IMR-90 (cell line): ENCODE measurements at places on chromosomes 6 and 20.

DNA sequence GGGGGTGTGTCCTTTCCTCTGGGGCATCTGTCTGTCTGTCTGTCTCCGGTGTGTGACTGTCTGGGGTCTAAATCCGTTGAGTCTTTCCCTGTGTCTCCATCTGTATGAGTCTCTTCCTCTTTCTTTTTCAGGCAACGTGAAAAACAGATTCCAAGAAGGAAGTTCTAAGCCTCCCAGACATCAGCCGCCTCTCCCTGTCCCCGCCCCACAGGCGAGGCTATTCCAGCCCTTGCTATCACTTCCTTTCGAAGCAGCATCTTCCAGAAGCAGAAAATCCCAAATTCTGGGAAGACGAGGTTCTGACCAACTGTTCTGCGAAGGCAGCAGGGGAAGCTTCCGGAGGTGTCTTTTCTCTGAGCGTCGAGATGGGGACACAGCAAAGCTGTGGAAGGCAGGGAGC, 34.0 kb downstream of the PMEPA1 start:
- H3K4me3 ChIP-seq: no peak overlapping the region
- no peaks in the 10 kb centered on the region for H3K27me3 ChIP-seq
- H3K4me1 ChIP-seq: peaks cover 1% of the 10 kb centered on the region; the same call in 1 of the 2 replicates
- no peak for DNase-seq
- no peaks in the 10 kb centered on the region for H3K36me3 ChIP-seq

- no peak overlapping the region for H3K27ac ChIP-seq
- no peaks in the 10 kb centered on the region for H3K27me3 ChIP-seq
- peaks cover 5% of the 10 kb centered on the region; the same call in 1 of the 2 replicates for H3K4me1 ChIP-seq
- H3K4me3 ChIP-seq: no peak overlapping the region
- no peaks in the 10 kb centered on the region for H3K36me3 ChIP-seq
Observed at GRCh38 chr6:134233180-134233955, 84.5 kb downstream of the SGK1 start.

DNA sequence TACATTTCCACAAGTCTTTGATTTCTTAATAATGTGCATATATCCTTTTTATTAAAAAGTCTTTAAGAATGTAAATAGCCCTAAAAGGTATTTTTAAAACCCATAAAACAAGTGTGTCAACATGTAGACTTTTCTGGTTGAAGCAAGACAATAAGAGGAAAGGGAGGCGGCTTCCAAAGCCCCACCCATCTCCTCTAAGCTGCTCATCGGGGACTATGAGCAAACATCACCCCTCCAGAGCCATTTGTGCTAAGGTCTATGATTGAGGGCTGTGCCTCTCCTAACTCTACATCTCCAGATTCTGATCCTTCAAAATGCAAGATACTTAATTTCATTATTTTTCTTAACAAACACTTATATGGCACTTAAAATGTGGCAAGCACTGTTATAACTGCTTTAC, 2.5 kb upstream of the NAA20 start:
- H3K27ac ChIP-seq: no peak overlapping the region
- H3K27me3 ChIP-seq: no peaks in the 10 kb centered on the region
- peaks cover 17% of the 10 kb centered on the region for H3K4me1 ChIP-seq
- H3K4me3 ChIP-seq: no peak overlapping the region
- peaks cover 3% of the 10 kb centered on the region; the same call in 1 of the 2 replicates for H3K36me3 ChIP-seq

GRCh38 chr20:41748756-41749582, 130.8 kb upstream of the CHD6 start:
- H3K27ac ChIP-seq: no peak overlapping the region
- no peaks in the 10 kb centered on the region for H3K4me1 ChIP-seq
- DNase-seq: no peak
- no peaks in the 10 kb centered on the region for H3K36me3 ChIP-seq

GRCh38 chr20:57609842-57610167, 10.4 kb downstream of the ZBP1 start:
- H3K27ac ChIP-seq: no peak overlapping the region
- H3K36me3 ChIP-seq: no peaks in the 10 kb centered on the region
- H3K4me1 ChIP-seq: no peaks in the 10 kb centered on the region
- no peak overlapping the region for H3K4me3 ChIP-seq

- no peak overlapping the region for H3K4me3 ChIP-seq
- no peaks in the 10 kb centered on the region for H3K4me1 ChIP-seq
- no peak for DNase-seq
- H3K27ac ChIP-seq: no peak overlapping the region
- H3K36me3 ChIP-seq: no peaks in the 10 kb centered on the region
Observed at GRCh38 chr6:153392156-153392555, 261.1 kb upstream of the RGS17 start.

- H3K27ac ChIP-seq: no peak overlapping the region
- no peaks in the 10 kb centered on the region for H3K36me3 ChIP-seq
- peaks cover 8% of the 10 kb centered on the region; the same call in 1 of the 2 replicates for H3K4me1 ChIP-seq
- no peak overlapping the region for H3K4me3 ChIP-seq
- H3K27me3 ChIP-seq: no peaks in the 10 kb centered on the region
Observed at GRCh38 chr6:1029141-1029540, 282.8 kb upstream of the FOXQ1 start.

DNA sequence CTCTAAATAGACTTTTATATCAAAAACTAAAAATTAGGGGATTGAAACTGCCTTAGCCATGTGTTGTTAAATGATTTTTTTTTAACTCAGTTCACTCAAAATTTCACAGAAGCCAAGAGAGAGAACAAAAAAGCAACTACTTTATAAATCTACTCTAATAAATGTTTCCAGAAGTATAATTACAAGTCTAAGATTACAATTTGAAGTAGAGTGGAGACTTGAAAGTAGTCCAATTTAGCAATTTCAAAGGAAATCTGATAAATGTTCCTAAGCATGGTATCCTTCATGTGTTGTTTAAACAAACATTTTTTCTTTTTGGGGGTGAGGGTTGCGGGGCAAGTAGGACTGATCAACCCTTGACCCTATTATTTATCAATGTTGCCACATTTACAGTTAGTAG, 72.6 kb downstream of the PHIP start:
- no peaks in the 10 kb centered on the region for H3K4me1 ChIP-seq
- H3K4me3 ChIP-seq: no peak overlapping the region
- H3K27me3 ChIP-seq: no peaks in the 10 kb centered on the region
- H3K36me3 ChIP-seq: peaks cover 5% of the 10 kb centered on the region; the same call in 1 of the 2 replicates
- no peak for DNase-seq

DNA sequence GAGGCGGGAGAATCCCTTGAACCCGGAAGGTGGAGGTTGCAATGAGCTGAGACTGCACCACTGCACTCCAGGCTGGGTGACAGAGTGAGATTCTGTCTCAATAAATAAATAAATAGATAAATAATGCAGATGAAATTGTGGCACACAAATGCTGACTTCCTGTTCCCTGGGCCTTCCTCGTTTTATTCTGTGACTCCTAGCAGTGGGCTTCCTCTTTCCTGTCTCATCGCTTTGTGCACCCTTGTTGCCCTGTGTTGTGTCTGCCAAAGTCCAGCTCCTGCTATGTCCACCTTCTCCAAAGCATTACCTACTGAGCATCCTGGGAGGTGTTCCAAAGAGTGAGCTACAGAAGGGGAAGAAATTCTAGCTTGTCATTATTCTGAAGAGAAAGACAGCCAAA, 100.2 kb upstream of the TIAM2 start:
- H3K4me1 ChIP-seq: peaks cover 9% of the 10 kb centered on the region
- DNase-seq: no peak
- H3K4me3 ChIP-seq: no peak overlapping the region
- no peak overlapping the region for H3K27ac ChIP-seq
- no peaks in the 10 kb centered on the region for H3K27me3 ChIP-seq

DNA sequence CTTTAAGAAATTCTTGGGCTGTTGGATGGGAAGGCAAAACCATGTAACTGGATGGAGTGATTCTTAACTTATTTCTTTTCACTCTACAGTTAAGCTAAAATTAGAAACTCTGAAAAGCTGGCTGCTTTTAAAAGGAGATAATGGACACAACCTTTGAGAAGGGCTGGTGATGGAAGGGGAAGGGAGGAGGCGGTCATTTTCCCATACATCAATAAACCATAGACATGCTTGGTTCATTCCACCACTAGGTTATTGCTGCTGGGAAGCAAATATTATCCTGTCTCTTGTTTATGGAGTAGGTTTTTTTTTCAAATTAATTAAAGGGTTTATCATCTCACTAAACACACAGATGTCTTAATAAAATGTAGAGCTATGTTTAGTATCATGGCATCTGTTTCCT, 76.2 kb downstream of the PLCB1 start:
- peaks cover 6% of the 10 kb centered on the region for H3K4me1 ChIP-seq
- H3K4me3 ChIP-seq: no peak overlapping the region
- no peak for DNase-seq
- H3K27me3 ChIP-seq: no peaks in the 10 kb centered on the region

- no peaks in the 10 kb centered on the region; the same call in none of the 2 replicates for H3K4me1 ChIP-seq
- no peaks in the 10 kb centered on the region for H3K27me3 ChIP-seq
- no peaks in the 10 kb centered on the region for H3K36me3 ChIP-seq
Observed at GRCh38 chr6:5164092-5164491, 79.0 kb downstream of the PPP1R3G start.

GRCh38 chr6:163397326-163397725, 17.2 kb upstream of the QKI start:
- no peaks in the 10 kb centered on the region for H3K27me3 ChIP-seq
- no peaks in the 10 kb centered on the region for H3K36me3 ChIP-seq
- H3K27ac ChIP-seq: no peak overlapping the region

DNA sequence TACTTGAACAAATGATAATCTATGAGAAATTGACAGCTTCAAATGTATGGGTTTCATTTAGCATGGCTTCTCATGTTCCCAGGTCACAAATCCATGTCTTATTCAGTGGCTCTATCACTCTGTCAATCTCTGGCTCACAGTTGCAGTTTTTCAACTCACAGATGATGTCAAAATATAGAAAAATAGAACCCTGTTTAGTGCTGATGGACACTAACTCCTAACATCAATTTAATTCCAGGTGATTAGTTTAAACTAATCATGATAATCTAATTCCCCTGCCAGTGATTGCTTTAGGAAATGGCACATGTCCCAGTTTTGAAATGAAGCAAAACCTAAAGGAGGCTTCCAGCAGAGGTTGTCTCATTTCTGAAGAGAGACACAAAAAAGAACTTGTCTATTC, 13.0 kb downstream of the KHDC1 start:
- H3K36me3 ChIP-seq: no peaks in the 10 kb centered on the region
- no peak overlapping the region for H3K27ac ChIP-seq
- no peaks in the 10 kb centered on the region for H3K27me3 ChIP-seq
- DNase-seq: no peak
- H3K4me1 ChIP-seq: no peaks in the 10 kb centered on the region
- no peak overlapping the region for H3K4me3 ChIP-seq

GRCh38 chr6:82237013-82237412, 10.5 kb downstream of the IBTK start:
- peaks cover 23% of the 10 kb centered on the region for H3K36me3 ChIP-seq
- no peak for DNase-seq
- H3K4me1 ChIP-seq: peaks cover 4% of the 10 kb centered on the region
- no peak overlapping the region for H3K27ac ChIP-seq
- no peak overlapping the region for H3K4me3 ChIP-seq

- no peaks in the 10 kb centered on the region for H3K27me3 ChIP-seq
- H3K36me3 ChIP-seq: no peaks in the 10 kb centered on the region
- H3K4me3 ChIP-seq: no peak overlapping the region
- H3K4me1 ChIP-seq: no peaks in the 10 kb centered on the region
- no peak for DNase-seq
- no peak overlapping the region for H3K27ac ChIP-seq
Observed at GRCh38 chr6:146287691-146288369, 255.8 kb upstream of the RAB32 start.

- DNase-seq: no peak
- no peak overlapping the region for H3K27ac ChIP-seq
- no peaks in the 10 kb centered on the region for H3K4me1 ChIP-seq
- H3K36me3 ChIP-seq: no peaks in the 10 kb centered on the region
Observed at GRCh38 chr20:58863044-58863790, 10.7 kb downstream of the GNAS start.

GRCh38 chr20:63435552-63435951, 36.9 kb downstream of the KCNQ2 start:
- no peaks in the 10 kb centered on the region for H3K4me1 ChIP-seq
- DNase-seq: peak; percentile 3
- H3K4me3 ChIP-seq: no peak overlapping the region
- H3K36me3 ChIP-seq: no peaks in the 10 kb centered on the region
- H3K27me3 ChIP-seq: no peaks in the 10 kb centered on the region; the same call in 1 of the 2 replicates
- no peak overlapping the region for H3K27ac ChIP-seq

DNA sequence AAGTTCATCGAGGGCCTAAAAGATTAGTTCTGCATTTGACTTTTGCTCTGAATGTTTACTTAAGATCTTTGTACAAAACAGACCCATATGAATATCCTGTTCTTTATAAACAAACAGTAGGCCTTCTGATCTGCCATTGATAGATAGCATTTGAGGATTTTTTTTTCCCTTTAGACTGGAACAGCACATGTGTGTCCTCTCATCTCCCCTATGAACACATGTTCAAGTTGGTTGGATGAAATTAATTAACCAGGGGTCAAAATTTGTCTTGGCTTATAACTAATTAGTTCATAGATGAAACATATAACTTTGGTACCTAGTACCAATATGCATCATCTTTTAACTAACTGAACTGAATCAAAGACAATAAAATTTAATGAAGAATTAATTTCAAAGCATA, 81.3 kb downstream of the AK9 start:
- no peaks in the 10 kb centered on the region for H3K27me3 ChIP-seq
- no peak overlapping the region for H3K4me3 ChIP-seq
- no peaks in the 10 kb centered on the region for H3K4me1 ChIP-seq
- no peak for DNase-seq
- H3K36me3 ChIP-seq: no peaks in the 10 kb centered on the region

- DNase-seq: no peak
- H3K27me3 ChIP-seq: peaks cover 43% of the 10 kb centered on the region
- H3K27ac ChIP-seq: no peak overlapping the region
- H3K4me3 ChIP-seq: no peak overlapping the region
- no peaks in the 10 kb centered on the region for H3K36me3 ChIP-seq
- H3K4me1 ChIP-seq: no peaks in the 10 kb centered on the region
Observed at GRCh38 chr20:63154395-63154794, 61.5 kb downstream of the YTHDF1 start.

DNA sequence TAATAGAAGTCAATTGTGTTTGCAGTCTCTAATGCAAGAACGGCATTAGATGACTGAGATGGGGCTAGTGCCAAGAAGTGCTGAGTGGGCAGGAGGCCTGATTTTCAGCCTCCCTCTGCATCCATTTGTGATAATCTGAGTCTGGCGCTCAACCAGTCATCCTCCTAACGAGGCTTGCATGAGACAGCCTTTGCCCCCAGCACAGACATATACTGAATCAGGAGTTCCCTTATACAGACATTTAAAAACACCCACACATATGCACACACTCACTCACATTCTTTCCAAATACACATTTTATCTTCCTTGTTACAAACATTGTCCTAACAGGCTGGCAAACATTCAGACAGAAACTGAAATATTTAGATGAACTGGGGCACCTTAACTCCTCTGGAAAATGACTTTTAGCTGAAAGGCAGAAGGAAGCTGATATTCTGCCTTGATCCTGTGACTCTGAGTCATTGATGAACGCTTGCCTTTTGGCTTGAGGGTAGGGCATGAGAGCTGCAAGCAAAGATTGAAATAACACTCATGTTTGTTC, 562.3 kb downstream of the DHX35 start:
- H3K4me1 ChIP-seq: no peaks in the 10 kb centered on the region
- no peaks in the 10 kb centered on the region for H3K27me3 ChIP-seq
- no peak for DNase-seq

GRCh38 chr20:3751675-3752385, 15.7 kb downstream of the ADISSP start:
- peaks cover 6% of the 10 kb centered on the region for H3K36me3 ChIP-seq
- no peaks in the 10 kb centered on the region for H3K4me1 ChIP-seq
- no peak overlapping the region for H3K4me3 ChIP-seq
- H3K27me3 ChIP-seq: peaks cover 7% of the 10 kb centered on the region
- DNase-seq: no peak

GRCh38 chr6:26351544-26351953, 13.4 kb upstream of the BTN3A2 start:
- H3K4me1 ChIP-seq: peaks cover 7% of the 10 kb centered on the region; the same call in 1 of the 2 replicates
- no peaks in the 10 kb centered on the region for H3K36me3 ChIP-seq
- DNase-seq: peak; percentile 99
- H3K27me3 ChIP-seq: no peaks in the 10 kb centered on the region

GRCh38 chr6:91497770-91498169, 910.9 kb upstream of the MAP3K7 start:
- H3K36me3 ChIP-seq: no peaks in the 10 kb centered on the region
- DNase-seq: no peak
